ENCODE measurements at places on chromosomes 12 and 14.
A peak's percentile ranks its signal among the peaks of the same experiment; 100 is the strongest.

GRCh38 chr14:30252783-30253674, 305.9 kb upstream of the G2E3 start:
- DNase-seq = no peak

DNA sequence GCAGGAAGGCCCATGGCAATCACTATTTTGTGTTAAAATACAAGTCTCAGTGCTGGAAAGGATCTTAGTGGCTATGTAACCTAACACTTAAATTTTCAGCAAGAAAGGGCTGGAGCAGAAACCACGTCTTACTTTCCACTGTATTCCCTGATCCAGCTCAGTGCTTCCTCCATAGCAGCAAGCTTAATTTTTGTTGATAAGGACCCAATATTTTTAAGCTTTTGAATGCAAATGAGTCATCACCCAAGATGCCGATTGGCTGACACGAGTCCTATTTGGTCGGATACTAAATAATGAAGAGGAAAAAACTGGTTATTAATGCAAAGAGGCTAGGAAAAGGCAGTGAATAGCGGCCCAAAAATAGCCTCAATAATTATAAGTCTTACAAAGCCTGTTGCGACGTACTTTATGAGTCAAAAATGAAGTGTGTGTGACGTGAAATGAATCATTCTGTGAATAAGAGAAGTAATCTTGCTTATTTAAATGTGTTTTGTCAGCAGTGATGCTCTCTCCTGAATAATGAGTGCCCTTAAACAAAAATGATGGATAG, 46.9 kb upstream of the IGF1 start:
- no peak for DNase-seq

- no peak for DNase-seq
These were observed 110.5 kb downstream of the ERGIC2 start for GRCh38 chr12:29270446-29270845.

GRCh38 chr12:75227132-75227531, 17.5 kb upstream of the KCNC2 start:
- no peak for DNase-seq

- DNase-seq = peak; percentile 68
These were observed 21.8 kb downstream of the WNK1 start for GRCh38 chr12:774051-774614.

GRCh38 chr14:105171004-105171673, 2.6 kb upstream of the JAG2 start:
- no peak for DNase-seq

DNA sequence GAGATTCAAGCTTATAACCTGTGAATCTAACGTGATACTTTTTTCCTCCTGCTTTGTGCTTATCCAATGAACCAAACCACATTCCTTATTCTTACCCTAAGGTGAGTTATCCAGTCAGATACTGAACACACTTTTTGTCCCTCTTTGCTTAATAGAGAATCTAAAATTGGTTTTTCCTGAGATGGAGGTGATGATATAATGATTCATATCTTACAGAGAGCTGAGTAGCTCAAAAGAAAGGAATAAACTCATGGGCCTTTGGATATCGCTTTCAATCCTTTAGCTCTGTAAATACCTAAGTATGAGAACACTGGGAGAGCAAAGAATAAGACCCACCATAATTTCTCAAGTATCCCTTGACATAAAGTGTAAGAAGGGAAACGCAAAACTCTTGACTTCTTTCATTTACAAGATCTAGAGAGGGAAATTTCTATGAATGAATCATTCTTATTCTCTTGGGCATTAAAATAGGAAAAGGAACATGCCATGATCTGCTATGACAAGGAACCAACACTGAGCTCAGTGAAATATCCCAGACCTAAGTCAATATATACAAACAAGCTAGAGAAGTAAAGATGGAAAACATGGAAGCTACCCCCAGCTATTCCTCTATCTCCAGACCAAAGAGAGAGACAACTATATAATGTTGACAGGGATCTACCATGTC, 81.8 kb upstream of the STAC3 start:
- peak; percentile 4 for DNase-seq

- DNase-seq = no peak
These were observed 126.6 kb downstream of the ZFP36L1 start for GRCh38 chr14:68666236-68666635.

DNA sequence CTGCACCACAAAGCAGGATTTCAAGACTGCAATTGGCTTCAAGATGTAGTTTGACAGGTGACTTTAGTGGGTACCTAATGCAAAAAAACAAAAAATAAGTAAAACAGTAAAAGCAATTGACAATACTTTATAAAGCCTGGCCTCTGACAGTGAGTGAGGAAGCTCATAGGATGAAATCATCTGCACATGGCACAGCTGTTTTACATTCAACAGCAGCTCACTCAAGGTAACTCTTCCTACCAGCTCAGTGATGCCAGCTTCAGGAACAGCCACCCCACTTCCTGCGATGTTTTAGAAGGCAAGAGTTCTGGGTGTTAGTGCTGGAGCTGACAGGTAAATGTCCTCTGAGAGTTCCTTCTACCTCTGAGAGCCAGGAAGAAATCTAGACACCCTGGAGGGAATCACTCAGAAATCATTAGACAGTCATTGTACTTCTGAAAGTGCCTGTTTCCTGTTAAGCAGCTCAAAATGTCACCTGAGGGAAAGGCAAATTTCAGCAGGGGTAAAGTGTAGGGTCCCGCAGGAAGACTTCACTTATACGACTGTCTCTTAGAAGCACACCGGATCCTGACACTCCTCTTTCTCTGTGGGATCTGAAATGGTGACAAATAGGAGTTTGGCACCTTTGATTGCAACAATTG, 99.9 kb downstream of the FOXN3 start:
- DNase-seq = peak; percentile 25

DNA sequence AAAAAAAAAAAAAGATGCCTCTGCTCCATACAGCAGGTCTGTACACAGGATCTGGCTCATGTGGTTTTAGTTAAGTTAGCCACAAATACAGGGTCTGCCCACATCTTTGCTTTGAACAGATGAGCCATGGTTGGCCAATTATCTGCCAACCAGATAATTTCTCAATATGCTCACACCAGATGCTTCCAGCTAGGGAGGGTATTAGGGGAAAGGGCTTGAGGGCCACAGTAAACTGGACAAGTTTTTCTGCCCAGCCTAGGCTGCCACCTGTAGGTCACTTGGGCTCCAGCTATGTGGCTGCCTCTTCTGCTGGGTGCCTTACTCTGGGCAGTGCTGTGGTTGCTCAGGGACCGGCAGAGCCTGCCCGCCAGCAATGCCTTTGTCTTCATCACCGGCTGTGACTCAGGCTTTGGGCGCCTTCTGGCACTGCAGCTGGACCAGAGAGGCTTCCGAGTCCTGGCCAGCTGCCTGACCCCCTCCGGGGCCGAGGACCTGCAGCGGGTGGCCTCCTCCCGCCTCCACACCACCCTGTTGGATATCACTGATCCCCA, 776 bp downstream of the RDH5 start:
- peak; percentile 77 for DNase-seq

DNA sequence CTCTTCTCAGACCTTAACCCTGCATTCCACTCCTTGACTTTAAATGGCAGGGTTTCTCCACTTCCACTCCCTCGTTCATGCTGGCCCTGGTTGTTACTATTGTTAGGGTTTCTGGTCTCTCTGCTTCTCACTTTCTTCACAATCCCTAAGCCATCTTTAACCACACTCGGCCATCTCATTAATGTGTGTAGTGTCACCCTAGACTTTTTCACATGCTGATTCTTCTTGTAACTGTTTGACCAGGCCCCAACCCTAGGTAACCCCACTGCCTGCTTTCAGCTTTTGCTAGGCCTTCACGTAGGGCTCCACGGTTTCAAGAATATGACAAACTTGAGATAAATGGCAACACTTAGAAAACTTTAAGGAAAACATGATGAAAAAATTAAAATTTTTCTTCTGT, 195.1 kb downstream of the IPO8 start:
- no peak for DNase-seq

GRCh38 chr14:31307198-31307597, 99.6 kb upstream of the HECTD1 start:
- DNase-seq = no peak

DNA sequence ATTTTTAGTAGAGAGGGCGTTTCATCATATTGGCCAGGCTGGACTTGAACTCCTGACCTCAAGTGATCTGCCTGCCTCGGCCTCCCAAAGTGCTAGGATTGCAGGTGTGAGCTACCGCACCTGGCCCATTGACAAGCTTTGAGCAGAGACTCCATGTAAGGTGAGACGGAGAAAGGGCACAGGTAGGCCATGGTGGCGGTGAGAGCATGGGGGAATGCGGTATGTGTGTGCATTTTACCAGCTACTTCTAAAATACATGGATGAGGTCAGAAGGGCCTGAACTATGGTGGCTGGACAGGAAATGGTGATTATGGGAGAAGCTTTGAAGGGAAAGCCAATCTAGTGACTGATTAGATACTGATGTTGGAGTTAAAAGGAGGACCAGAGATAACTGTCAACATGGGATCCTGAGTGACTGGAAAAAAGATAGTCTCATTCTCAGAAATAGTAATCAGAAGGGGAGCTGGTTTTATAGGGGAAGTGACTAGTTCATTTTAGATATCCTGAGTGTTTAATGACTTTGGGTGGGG, 21.9 kb upstream of the PTPRB start:
- no peak for DNase-seq

- DNase-seq = no peak
These were observed 19.0 kb downstream of the KCTD10 start for GRCh38 chr12:109458086-109458485.

DNA sequence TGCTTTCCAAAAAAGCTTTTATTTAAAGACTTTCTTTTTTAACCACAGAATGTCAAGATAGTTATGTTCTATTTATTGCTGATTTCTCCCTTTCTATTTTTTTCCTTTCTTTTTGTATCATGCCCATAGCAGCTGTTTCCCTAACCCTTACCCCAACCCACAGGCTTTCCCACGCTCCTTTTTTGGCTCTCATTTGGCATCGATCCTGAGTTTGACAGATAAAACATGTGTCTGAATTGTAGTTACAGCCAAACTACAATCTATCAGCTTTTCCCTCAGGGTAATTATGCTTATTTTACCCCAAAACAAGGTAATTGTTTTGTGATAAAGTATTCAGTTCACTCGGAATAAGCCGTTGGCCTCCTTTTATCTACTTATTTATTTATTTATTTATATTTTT, 46.7 kb downstream of the PDE3A start:
- no peak for DNase-seq

- no peak for DNase-seq
These were observed 14.7 kb downstream of the CDCA4 start for GRCh38 chr14:105005929-105006830.

DNA sequence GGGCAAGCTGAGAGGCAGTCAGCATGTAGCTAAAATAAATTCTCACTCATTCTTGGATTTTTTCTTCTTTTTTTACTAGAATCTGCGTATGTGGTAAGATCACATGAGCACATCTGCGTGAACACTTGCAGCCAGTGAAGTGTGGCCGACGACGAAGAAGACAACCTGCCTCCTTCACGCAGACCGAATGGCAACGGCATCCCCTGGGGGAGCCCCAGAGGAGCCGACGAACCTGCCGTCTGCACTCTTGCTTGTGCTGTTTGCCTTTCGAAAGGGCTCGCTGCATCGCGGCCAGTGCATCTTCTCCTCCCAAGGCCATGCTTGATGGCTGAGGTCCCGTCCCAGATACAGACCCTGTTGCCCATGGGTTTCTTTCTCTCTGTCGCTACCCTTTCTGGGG, 113.8 kb downstream of the KCNK10 start:
- no peak for DNase-seq

DNA sequence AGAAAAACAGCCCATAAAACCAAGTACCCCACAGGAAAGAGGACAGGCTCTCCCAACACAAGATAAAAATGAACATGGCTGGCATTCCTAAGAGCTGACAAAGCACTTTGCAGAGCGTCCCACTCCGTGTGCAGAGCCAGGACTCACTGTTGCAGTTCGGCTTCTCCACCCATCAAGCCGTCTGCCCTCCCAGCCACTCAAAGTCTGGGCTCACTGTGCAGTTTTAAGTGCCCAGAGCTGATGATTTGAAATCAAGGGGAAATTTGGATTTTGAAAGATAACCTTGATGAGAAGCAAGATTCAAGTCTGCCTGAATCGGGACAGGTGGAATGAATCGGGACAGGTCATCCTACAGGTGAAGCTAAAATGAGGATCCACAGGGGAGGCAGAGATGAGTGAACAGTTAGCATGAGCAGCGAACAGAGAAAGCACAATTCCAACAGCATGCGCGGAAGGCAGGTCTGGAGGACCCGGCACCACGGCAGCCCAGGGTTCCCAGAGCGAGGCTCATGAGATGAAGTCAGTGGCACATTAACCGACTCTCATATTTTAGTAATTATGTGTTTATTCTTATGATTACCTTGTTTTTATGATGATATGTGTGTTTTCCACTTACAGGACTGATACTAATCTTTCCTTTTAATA, 39.8 kb upstream of the GPR68 start:
- DNase-seq = no peak

- no peak for DNase-seq
These were observed 135.3 kb downstream of the NTF3 start for GRCh38 chr12:5567016-5567725.

- DNase-seq = no peak
These were observed 5.9 kb downstream of the POMT2 start for GRCh38 chr14:77314539-77315457.

- no peak for DNase-seq
These were observed 728.2 kb downstream of the GALC start for GRCh38 chr14:87264796-87265195.

DNA sequence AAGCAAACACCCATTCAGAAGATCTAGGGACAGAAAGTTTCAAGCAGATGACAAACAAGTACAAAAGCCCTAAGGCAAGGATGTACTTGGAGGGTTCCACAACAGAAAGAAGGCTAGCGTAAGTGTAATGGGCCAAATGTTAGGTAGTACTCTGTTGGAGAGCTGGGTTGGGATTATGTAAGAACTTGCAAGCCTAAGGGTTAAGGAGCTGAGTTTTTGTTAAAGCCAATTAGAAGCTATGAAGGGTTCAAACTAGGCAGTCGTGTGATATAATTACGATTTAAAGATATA, 41.4 kb downstream of the HECTD1 start:
- no peak for DNase-seq

- no peak for DNase-seq
These were observed 242.3 kb downstream of the ANO6 start for GRCh38 chr12:45458238-45458637.

DNA sequence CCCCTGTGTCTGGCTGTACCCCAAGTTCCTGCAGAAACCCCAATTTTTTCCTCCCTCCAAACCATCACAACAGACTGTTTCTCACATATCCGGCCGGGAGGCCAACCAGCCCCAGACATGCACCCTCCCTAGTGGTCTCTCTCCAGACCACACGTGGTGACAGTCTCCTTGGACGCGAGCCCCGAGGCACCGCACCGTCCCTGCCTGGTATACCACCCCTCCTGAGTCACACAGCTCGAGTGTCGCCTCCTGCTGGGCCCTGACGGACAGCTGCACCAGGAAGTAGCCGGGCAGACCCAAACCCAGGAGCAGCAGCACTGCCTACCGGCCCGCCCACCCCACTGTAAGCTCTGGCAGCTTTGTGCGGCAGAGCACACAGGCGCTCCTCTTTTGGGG, 97.4 kb downstream of the RFLNA start:
- DNase-seq = peak; percentile 17

Measured in inflammatory macrophage treated with lipopolysaccharide for 1 hour (primary cell).